ENCODE measurements at places on chromosomes 7 and 10.
A peak's percentile ranks its signal among the peaks of the same experiment; 100 is the strongest.

DNA sequence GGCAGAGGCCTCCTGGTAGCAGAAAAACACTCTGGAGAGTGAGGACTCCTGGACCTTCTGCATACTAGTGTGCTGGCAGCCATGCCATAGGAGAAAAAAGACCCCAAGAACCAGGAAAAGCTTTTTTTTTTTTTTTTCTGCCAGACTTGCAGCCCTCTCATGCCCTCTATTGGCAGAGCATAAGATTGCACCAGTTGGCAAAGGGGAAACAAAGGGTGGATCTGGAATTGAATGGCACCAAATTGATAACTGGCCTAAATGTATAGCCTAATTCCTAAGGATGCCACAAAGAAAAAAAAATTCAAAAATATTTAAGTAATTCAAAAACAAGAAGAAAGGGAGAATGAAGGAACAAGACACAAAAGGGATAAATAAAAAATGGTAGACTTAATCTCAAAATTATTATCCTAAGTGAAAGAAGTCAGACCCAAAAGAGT lies 112.5 kb upstream of the GHITM start:
- peak; percentile 10 for DNase-seq

DNA sequence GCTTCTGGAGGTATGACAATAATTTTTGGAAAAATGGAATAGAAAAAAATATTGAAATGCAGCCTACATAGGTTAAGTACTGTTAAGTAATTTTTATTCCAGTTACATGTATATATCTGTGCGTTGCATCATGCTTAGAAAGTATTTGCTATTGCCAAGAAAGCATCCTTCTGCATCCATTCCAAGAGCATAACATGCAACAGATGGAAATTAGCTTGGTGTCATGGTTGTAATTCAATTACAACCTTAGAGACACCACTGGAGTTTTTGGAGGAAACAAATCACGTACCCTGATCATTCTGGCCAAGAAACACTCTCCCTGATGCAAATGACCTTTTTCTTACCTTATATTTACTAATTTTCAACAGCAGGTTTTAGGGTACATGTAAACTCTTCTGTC lies 1.7 kb downstream of the AKR1B1 start:
- DNase-seq: no peak

DNA sequence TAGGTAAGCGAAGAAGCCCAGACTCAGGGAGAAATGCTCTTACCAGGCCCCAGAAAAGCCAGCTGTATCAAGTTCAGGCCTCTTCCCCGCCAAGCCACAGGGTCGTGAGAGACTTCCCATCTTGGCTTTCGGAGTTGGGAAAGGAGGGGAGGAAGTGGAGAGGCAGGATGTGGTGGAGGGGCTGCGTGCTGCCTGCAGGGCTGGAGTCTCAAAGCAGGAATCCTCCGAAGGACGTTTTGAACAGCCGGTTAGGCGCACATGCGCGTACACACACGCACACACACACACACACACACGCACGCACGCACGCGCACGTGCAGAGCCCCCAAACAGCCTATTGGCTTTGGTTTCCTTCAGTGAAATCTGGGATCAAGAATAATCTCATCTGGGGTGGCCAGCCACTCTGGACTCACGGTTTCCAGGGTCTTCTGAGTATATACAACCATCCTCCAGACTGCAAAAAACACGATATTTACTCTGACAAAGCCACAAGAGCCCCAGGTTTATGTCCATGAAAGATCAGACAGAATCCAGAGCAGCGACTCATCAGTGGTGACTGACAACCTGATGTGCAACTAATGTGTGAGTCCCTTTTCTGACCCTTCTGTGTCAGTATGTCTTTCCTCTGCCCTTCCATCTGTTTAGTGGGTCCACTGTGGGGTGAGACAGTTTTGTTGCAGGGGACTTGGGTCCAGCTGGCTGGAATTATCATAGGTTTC lies 115.0 kb upstream of the ZNF438 start:
- DNase-seq: no peak

DNA sequence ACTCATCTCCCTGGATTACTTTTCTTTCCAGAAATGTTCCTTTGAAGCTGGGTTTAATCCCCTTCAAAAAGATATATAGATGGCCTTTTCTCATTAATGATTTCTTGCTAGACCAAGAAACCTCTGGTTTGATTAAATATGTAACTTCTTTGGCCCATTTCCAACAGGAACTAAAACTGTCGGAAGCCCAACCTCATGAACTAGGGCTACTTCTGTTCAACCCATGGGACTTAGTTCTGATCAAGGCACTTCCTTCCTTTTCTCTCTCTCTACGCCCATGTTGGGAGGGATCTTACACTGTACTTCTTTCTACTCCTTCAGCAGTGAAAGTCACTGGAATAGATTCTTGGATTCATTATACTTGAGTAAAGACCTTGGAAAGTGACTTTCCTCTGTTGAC lies 83.6 kb downstream of the TMEM106B start:
- no peak for DNase-seq

- DNase-seq: no peak
Measured at GRCh38 chr7:10469476-10469875, 504.2 kb upstream of the PHF14 start.

DNA sequence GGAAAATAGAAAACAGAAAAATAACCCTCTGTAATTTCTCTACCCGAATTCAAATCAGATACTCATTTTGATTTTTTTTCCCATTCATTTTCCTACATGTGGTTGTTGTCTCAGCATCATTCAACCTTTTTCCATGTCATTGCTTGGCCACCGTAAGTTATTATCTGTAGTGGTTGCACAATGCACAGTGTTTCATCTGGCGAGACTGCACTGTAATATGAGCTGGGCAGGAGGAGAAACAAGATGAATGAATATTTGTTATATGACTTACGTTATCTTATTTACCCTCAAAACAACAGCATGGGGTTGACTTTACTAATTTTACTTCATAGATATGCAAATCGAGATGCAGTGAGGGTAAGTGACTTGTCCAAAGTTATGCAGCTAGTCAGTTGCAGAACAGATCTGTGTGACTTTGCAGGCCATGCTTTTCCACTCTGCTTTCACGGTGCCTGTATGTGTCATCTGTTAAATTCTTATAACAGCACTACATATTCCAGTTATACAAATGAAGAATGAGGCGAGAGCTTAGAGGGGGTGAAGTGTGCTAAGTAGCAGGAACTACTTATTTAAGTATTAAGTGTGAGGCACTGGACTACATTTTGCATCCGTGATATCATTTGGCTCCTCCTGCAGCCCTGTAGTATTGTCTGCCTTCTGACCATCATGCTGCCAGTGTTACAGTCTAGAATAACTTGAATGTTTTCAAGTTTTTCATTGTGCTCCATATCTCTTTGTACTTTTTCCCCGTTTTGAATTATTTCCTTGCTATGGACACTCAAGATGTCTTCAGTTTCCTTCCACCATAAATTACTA lies 56.7 kb downstream of the ZMYND11 start:
- no peak for DNase-seq

Data from NCI-H1694 (cell line).